ENCODE measurements at places on chromosomes 7 and 10.

- DNase-seq: no peak
These were observed 78.4 kb upstream of the CACNA2D1 start for GRCh38 chr7:82521906-82522445.

DNA sequence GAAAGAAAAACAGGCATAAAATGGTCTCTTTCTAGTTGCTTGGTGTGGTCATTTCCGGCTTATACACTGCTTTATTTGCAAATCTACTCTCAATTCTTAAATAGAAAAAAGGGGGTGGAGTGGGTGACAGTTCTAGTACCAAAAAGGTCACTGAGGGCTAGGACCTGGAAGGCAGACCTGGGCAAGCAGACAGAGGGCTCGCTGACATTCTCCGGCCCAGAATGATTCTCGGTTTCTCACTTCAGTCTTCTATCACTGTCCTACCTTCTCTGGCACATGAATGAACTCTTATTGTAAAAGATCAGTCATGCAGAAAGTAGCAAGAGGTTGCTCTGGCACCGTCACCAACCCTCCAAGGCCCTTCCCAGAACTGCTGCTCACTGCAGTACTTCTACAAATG lies 54.0 kb downstream of the MALSU1 start:
- no peak for DNase-seq

GRCh38 chr10:22022257-22023032 lies 18.9 kb upstream of the DNAJC1 start:
- DNase-seq: peak; percentile 13

DNA sequence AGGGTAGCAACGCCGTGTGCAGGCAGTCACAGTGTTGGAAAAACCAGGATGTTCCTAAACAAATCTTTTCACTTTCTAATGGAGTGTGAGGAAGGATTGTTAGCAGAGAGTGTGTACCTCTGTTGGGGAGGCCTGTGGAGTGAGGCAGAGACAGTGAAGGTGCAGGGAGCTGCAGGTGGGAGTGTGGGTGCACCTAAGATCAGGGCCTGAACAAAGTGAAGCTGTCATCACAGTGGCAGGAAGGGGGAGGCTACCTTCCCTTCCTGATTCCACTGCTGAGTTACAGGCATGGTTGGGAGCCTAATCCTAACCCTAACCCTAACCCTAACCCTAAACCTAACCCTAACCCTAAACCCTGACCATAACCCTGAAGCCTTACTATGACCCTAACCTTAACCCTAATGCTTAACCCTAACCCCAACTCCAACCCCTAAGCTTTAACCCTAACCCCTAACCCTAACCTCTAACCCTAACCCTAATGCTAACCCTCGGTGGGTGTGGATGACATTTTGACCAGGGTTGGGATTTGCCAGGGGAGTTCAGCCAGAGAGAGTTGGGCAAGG lies 158.8 kb upstream of the KLF6 start:
- no peak for DNase-seq

DNA sequence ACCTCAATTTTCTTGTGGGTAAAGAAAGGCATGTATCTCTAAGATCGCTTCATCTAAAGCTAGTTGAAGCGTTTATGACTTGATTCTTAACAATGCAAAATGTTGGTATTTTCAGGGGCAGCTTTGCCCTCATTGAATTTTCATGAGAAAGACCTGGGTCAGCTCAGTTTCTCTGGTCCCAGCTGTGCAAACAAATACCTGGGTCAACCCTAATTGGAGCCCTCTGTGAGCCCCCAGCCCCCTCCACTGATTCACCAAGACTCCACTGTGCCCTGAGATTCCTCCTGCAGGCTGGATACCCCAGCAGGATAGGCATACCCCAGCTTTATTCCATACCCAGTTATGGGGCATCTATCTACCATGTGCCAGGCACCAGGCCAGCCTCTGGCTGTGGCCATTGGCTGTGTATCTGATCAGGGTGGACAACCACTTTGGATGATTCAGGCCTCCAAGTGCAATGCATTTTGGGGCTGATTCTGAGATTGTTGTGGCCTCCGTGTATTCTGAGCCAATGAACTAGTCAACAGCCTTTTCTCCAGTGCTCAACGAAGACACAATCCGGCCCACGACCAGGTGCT lies 201.9 kb downstream of the MYOF start:
- no peak for DNase-seq

DNA sequence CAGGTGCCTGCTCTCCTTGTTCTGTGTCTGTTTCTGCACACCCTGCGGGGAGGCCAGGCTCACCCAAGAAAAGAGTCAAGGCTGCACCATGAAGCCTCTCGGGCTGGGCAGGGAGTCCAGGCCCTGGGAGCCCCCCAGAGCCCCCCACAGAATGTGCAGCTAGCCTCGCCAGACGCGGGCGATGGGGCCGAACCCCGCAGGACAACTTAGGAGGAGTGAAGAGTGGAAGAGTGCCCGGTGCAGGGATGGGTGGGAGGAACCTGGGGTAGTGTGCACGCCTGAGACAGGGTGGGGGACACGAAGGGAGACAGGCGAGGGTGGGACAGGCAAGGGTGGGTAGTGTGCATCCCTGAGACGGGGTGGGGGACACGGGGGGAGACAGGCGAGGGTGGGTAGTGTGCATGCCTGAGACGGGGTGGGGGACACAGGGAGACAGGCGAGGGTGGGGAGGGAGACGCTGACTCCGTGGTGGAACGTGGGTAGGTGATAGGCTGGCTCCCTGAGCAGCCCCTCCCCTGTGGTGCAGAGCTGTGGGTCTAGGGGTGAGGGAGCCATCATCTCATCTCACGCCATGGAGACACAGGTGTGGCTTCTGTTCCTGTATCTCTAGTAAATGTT lies 615.4 kb downstream of the DNAJB6 start:
- DNase-seq: no peak

- DNase-seq: no peak
These were observed 151.2 kb upstream of the FAM13C start for GRCh38 chr10:59513558-59513957.

DNA sequence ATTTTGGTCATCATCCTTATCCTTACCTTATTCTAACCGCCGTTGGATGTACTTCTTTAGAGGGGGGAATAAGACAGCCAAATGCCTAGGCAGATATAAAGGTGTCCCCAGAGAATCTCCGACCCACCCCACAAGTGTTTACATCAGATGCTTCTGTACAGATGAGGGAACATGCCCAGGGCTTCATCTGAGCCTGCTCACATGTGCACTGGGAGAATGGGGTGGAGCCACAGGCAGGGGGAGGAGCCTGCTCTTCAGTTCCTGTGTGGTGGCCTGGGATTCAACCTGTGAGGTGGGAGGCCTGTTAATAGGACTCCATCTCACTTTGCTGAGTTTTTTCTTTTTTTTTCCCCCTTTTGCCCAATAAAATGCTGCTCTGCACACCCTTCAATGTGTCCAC lies 27.6 kb upstream of the OPTN start:
- DNase-seq: no peak

DNA sequence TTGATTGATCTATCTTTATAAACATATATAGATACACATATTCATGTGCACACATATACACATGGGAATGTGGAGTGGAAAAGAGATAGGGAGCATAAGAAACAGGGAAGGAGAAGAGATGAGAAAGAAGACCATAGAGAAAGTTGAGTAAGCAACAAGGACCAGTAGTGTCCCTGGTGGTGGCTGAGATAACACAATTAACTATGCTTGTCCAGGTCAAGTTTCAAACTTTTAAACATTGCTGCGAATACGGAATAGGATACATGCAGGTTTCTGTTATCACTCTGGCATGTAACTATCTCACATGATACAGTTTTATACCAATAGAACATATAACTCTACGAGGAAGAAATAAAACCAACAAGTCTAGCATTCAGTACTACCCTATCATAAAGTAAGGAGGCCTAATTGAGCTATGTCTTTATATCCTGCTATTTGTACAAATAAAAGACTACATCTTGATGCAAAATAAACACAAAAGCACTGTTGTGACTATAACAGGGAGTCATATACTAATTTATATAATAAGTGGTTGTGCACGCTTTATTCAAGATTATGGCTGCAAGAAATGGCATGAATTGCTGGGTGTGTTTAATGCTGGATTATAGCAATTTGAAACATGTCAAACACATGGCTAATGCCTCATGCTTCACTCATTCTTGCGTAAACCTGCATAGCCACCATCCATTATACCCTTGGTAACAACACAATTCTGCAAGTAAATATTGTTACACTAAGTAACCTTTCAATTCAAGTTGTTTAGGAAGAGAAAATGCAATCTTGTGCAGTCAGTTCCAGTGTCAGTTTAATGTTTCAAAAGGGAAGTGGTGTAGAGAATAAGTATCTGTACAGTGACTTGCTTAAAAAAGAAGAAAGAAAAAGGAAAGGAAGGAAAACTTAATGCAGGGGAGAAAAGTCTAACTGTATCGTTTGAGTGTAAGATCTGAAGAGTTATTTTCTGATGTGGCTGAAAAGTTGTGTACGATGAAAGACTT lies 8.2 kb downstream of the FOXP2 start:
- no peak for DNase-seq

DNA sequence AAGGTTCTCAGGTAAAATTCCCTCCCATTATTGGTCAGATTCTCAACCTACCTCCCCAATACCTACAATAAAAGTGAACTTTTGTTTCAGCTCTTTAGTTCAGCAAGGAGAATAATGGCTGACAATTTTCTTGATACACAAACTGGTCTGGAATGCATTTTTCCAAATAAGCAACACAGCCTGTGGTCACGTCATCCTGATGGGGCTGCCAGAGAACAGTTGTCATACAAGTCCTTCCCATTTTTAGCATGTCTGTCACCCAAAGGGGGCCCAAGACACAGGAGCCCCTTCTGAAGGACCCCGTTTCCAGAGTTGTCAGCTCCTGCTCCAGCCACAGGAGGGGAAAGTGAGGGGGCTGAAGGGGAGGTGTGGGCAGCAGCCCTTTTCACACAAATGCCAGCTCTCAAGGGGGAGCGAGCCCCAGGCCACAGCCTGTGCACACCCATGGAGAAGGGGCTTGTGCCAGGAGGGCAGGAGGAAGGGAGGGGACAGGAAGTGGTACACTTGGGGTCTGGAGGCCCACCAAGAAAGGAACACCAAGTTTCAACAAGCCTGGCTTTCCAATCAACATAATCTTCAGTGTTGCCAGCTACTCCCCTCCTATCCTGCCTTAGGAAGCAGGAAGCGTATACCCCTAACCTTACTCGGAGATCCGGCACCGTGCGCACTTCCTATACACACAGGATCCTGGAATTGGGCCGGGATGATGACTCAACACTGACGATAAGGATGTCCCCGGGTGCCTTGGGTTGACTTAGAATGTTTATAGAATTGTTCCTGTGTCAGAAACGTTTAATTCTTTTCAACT lies 43.4 kb upstream of the PDLIM1 start:
- no peak for DNase-seq

GRCh38 chr7:81960026-81960425 lies 190.2 kb upstream of the HGF start:
- no peak for DNase-seq

DNA sequence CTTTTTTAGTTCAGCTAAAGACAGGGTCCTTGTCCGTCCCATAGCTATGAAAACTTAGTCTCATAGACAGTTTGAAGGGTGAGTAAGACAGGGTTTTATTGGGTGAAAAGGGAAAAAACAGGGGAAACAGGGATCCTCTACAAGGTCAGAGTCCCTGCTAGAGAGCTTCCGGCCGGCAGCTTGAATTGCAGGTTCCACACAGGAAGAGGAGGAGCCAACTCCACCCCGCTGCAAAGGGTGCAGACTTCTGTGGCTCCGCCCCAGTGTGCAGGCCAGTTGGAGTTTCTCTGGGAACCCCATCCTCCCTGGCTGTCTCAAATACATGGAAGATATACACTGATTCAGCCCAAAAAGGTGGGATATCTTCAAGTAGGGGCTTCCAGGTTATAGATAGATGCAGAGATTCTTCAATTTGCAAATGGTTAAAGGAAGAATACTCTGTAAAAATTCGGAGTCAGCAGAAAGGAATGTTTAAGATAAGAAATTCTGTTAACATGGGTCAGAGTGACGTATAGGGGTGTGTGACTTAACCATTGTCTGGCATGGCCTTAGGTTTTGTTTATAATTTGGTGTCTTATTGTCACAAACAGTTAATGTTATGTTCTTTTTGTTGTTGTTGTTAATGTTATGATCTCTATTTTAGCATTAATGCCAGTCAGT lies 34.6 kb upstream of the HECW1 start:
- no peak for DNase-seq

GRCh38 chr10:24791084-24791726 lies 67.5 kb upstream of the ARHGAP21 start:
- no peak for DNase-seq

GRCh38 chr10:38007991-38008390 lies 2.5 kb upstream of the ZNF33A start:
- DNase-seq: no peak

Data from stimulated activated CD8-positive, alpha-beta memory T cell treated with anti-CD3 and anti-CD28 coated beads, Interleukin-7, amount 100 ng/mL, for 1 hour (primary cell).